IPS DF 19.7 (cell line): ENCODE measurements at places on chromosomes 4 and X.

DNA sequence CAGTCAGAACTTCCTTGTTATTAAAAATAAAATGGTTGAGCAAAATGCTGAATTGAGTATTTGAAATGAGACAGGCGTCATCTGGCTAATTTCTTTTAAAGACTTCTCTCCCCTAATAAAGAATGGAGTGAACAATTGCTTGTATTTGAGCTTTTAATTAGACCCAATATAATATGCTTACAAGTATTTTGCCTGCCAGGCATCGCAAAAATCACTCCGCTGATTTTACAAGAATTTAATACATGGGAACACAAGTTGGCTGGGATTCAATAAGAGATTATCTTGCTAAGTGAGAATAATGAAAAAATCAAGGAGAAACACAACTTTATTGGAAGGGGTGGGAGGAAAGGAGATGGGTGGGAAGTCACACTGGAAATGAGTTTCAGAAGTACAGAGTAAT lies 52.3 kb downstream of the KLF3 start:
- no peak for DNase-seq

DNA sequence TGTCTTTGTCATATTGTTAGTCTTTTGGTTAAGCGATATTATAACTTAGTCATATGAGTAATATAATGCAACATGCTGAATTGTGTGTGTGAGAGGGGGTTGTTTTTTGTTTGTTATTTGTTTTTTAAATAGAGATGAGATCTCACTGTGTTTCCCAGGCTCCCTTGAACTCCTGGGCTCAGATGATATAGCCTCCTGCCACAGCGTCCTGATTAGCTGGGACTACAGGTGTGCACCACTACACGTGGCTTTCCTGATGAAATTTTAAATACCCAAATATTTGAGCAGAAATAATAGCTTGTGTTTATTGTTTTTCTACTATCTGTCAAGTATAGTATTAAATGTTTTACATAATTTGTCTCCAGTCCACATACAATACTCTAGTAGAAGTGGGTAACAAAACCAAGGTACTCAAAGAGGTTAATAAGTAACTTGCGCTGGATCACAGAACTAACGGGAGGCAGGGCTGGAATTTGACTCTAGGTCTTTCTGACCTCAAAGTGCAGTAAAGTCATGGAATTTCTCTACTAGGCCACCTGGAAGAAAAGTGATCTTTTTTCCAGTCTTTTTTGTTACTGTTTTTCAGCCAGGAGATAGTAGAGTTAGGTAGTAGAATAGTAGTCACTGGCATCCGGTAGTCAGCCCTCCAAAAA lies 47.8 kb downstream of the CLCN3 start:
- no peak for DNase-seq

- DNase-seq, result peak; percentile 65
Measured at GRCh38 chrX:63503541-63503940, 152.4 kb upstream of the SPIN4 start.

GRCh38 chr4:32858971-32859370 lies 2138.8 kb downstream of the PCDH7 start:
- DNase-seq, result no peak

DNA sequence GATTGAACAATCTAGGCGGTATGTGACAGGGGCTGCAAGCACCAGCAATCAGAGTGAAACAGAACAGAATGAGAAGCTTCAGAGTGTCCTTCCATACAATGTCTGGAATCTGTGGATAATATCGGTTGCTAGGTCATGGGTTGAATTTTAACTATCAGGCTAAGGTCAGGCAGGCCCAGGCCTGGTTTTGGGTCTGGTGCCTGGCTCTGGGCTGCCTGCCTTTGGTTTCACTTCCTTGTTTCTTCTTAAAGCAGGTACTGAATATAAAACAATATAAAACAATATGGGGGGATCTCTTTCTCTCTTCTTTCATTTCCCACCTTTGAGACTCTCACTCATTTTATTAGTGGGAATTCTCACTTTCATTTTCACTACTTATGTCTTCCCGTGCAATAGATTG lies 962.0 kb downstream of the CCSER1 start:
- no peak for DNase-seq

DNA sequence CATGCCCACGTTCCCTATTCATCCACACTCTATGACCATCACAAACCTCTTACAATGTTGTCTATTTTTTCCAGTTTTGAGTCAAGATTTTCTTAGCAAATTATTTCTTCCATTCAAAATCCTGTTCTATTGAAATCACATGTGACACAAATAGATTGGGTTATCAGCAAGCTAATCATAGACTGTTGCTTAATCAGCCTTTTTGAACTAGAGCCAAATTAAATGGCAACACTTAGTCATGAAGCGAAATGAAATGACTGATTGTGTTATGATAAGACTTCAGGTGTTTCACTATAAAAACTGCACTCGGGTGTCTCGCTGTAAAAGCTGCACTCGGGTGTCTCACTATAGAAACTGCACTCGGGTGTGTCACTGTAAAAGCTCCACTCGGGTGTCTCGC lies 890.0 kb upstream of the FRG1 start:
- no peak for DNase-seq

GRCh38 chrX:136626237-136626636 lies 21.7 kb upstream of the CD40LG start:
- no peak for DNase-seq

GRCh38 chrX:110162867-110163266 lies 155.0 kb downstream of the AMMECR1 start:
- no peak for DNase-seq

DNA sequence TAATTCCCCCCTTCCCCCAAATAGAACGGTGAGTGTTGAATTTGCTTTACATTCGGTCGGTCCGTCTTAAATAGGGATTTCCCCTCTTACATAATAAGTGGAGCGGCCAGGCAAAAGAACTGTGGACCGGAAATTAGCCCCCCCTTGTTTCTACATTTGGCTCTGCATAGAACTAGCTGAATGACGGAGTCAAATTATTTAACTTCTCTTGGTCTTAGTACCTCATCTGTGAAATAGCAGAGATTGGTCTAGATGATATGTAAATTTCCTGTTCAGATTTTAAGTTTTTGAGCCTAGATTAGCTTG lies 1.3 kb downstream of the SPATA18 start:
- DNase-seq, result no peak
